ENCODE measurements at places on chromosomes 1 and 21.
A peak's percentile ranks its signal among the peaks of the same experiment; 100 is the strongest.

DNA sequence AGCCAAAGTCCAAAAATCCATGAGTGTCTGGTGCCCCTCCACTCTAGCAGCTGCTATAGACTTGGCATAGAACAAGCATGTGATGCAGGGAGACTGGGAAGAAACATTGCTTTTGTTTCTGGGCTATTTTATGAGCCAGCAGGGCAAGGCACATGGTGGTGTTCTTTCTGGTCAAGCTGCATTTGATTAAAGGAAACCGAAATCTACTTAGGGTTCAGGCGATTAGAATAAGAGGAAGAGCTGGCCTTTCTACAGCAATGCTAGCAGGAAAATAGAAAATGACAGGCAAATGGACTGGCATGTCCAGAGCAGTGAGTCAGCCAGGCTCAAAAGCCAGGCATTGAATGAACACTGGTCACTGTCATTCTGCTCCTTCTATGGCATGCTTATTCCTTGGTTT lies 28.5 kb upstream of the ARHGAP29 start:
- DNase-seq, result no peak

GRCh38 chr1:184755226-184756065 lies 788 bp upstream of the EDEM3 start:
- DNase-seq, result peak; percentile 27

- no peak for DNase-seq
Measured at GRCh38 chr1:18322368-18323032, 158.2 kb upstream of the KLHDC7A start.

GRCh38 chr1:218846181-218846580 lies 327.5 kb upstream of the LYPLAL1 start:
- DNase-seq, result no peak

DNA sequence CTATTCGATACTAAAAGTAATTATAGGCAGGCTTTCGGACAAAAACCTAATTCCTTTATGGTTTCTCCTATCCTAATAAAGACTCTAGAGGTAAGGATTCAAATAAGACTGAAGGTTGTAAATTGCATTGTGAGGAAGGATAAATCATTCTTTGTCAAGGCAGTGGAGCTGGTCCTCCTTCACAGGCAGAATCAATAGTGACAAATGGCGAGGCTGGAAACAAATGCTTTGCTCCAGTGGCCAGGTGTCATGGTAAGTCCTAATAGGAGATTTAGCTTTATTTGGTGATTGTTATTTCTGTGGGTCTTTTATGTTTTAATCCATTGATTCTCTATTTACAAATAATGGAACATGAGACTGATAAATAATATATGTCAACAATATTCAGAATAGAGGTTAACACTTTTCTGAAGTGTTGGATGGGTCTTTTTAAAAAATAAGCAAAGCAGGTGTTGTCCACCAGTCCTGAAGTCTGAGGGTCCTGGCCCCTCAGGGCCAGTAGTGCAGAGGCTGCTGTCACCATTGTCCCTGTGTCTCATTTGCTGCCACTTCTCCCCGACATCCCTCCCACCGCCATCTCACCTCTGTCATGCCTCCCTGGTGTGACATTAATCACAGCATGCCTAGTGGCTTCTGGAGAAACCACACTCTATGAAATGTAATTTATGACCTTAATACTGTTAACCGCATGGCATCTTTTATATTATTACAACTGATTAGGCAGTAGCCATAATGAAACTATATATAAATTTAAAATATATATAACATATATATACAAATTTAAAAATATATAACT lies 120.9 kb upstream of the MAGI3 start:
- no peak for DNase-seq

- DNase-seq, result no peak
Measured at GRCh38 chr1:158719664-158720063, 856 bp downstream of the OR6K3 start.

DNA sequence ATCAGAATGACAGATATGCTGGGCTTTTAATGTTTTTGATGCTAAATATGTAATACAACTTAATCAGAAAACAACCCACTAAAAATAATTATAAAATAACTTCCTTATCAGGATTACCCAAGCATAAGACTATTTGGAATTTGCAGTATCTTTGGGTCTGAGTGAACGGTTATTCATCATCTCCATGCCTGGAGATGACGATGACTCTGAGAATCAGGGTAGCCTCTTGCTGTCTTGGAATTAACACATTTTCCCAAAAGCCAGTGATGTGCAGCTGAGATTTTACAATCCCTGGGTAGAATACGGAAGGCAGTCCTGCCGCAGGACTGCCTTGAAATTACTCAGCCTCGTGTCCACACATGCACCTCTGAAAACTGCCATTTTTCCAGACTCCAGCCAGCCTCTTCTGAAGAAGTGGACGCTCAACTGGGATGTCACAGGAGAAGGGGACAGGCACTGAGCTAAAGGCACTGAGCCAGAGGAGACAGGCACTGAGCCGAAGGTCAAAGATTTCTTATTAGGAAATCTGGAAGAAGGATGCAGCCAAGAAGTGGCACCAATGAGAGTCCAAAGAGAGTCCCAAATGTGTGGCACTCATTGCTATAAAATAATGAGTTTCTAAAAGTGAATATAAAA lies 85.5 kb downstream of the PGBD5 start:
- DNase-seq, result no peak

DNA sequence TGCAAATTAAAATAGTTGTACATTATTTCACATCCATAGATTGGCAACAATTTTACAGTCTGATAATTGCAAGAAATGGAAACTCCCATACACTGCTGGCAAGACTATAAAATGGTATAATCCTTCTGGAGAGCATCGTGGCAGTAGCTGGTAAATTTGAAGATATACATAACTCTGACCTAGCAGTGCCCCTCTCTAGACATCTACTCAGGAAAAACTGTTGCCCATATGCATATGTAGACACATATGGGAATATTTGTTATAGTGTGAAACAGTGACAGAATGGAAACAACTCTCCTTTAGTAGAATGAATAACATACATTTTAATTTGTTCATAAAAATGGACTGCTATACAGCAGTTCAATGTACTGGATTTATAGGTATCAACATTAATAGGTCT lies 177.2 kb downstream of the PHTF1 start:
- DNase-seq, result no peak

DNA sequence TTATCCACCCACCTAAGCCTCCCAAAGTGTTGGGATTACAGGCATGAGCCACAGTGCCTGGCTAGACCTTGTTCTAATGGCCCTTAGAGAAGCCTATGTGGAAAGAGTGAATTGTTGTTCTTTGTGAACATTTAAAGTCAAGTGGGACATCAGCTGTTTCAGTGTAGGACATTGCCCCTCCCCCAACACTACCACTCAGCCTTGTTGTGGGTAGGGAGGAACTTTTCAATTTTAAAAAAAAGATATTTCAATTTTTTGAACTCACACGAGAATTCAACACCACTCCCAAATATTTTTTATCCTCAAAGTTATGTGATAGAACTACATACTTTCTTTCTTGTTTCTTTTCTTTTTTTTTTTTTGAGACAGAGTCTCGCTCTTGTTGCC lies 36.7 kb upstream of the TMEM222 start:
- no peak for DNase-seq

DNA sequence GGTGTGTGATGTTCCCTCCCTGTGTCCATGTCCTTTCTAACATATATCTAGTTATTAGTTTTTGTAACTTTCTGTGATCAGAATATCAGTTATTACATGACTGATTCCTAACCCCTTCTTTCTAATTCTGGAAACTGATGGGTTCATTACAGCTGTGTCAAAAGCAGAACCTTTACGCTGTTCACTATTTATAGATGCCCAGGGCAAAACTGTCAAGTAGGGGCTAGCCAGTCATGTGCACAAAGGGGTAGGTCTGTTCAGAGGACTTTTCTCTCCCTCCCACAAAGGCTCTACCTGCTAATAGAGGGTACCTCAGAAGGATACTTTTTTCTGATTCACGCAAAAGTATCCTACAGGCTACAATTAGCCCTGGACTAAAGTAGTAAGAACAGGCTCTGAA lies 79.2 kb downstream of the NRDC start:
- DNase-seq, result no peak

DNA sequence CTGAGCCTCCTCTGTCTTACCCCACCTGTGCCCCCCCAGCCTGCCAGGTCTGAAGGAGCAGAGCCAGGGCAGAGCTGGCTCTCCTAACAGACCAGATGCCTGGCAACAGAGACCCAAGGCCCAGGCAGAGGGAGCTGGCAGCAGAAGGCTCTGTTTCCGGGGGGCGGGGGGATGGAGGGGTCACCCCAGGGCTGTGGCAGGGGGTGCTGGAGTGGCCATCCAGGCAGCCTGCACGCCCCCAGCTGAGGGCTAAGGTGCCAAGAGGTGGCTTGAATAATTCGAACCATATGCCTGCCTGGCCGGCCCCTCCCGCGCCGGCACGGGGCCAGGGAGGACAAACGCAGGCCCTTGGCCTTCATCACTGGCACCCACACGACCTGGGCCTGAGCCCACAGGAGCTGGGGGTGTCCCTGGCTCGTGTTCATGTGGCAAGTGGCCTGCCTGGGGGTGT lies 16.0 kb upstream of the PLEKHG5 start:
- DNase-seq, result no peak

- DNase-seq, result no peak
Measured at GRCh38 chr1:23979387-23979880, 693 bp downstream of the SRSF10 start.

- peak; percentile 11 for DNase-seq
Measured at GRCh38 chr1:192609110-192610079, 26.6 kb upstream of the RGS13 start.

DNA sequence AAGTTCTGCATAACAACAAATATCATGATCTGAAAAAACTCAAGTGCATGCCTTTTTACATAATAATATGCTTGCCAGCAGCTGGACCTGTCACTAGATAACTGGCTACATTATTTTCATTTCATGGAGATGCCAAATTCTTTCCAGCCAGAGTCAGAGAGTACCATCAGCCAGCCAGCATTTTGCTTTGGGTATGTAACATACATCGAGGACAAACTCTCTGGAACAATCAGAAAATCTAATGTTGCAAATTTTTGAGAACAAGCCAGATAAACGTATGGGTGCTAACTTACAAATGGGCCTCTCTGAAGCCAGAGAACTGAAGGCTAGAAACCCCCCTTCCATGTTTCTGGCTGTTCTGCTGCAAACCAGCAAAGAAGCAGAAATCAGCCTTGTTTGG lies 76.3 kb upstream of the BACE2 start:
- DNase-seq, result no peak

- DNase-seq, result no peak
Measured at GRCh38 chr1:179976970-179977651, 22.5 kb downstream of the CEP350 start.

GRCh38 chr1:151710187-151710840 lies 6.3 kb downstream of the CELF3 start:
- DNase-seq, result no peak

DNA sequence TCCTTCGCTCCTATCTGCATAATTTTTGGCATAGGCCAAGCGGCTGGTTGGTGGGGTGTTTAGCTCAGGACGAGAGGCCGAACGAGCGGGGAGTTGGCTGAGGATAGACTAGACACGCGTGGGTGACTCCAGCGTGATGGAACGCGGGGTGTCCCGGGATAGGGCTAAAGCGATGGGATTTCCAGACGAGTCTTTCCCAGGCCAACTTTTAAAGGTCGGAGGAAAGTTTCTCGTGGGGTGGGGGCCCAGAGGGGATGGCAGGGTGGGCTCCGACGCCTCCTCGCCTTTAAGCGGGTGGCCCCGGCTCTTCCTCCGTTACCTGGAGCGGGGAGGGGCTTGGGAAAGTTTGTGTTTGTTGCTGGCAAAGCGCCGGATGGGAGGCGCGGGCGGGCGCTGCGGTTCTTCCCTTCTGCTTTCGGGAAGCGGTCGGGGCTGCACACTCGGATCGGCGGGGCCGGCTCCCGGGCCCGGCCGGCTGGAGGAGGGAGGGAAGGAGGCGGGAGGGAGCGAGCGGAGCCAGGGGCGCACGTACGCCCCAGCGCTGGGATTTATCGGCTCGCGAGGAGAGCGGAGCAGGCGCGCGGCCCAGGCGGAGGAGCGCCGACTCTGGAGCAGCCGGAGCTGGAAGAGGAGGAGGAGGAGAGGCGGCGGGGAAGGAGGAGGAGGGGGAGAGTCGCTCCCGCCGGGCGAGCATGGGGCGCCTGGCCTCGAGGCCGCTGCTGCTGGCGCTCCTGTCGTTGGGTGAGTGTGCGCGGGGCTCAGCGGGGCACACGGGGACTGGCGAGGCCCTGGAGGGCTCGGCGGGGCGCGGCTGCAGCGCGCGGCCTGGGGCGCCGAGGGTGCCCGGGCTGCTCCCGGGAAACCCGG lies at the start of gene PTGFRN:
Gene PTGFRN (plus strand): TSS at position 405 of the 867 bp plus-strand sequence. CDS start 288 bp downstream, at position 693.
- no peak for DNase-seq

- DNase-seq, result no peak
Measured at GRCh38 chr1:218164930-218165700, 120.0 kb upstream of the RRP15 start.

GRCh38 chr1:78520216-78520615 lies 29.4 kb downstream of the PTGFR start:
- DNase-seq, result no peak

- DNase-seq, result no peak
Measured at GRCh38 chr1:216778737-216779136, 55.5 kb upstream of the ESRRG start.

DNA sequence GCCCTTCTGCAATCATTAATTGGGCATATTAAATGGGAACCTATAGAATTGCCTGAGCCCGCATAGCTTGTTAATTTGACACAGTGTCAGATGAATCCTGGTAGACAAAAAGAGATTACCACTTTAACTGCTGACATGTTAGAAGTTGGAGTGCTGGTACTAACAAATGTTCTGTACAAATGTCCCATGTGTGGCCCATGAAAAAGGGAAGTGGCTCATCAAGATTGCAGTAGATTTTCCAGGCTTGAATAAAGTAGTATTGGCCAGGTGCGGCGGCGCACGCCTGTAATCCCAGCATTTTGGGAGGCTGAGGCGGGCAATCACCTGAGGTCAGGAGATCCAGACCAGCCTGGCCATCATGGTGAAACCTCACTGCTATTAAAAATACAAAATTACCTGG lies 45.6 kb downstream of the GNPAT start:
- no peak for DNase-seq

DNA sequence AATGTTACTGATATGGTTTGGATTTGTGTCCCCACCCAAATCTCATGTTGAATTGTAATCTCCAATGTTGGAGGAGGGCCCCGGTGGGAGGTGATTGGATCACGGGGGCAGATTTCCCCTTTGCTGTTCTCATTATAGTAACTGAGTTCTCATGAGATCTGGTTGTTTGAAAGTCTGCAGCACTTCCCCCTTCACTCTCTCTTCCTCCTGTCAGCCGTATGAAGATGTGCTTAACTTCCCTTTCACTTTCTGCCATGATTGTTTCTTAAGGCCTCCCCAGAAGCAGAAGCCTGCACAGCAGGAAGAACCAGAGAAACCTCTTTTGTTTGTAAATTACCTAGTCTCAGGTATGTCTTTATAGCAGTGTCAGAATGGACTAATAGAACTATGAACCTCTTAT lies 28.4 kb downstream of the TRIM33 start:
- peak; percentile 69 for DNase-seq

GRCh38 chr1:226604560-226605317 lies 56.2 kb downstream of the STUM start:
- DNase-seq, result no peak

- DNase-seq, result no peak
Measured at GRCh38 chr1:204878621-204879234, 8.1 kb downstream of the NFASC start.

DNA sequence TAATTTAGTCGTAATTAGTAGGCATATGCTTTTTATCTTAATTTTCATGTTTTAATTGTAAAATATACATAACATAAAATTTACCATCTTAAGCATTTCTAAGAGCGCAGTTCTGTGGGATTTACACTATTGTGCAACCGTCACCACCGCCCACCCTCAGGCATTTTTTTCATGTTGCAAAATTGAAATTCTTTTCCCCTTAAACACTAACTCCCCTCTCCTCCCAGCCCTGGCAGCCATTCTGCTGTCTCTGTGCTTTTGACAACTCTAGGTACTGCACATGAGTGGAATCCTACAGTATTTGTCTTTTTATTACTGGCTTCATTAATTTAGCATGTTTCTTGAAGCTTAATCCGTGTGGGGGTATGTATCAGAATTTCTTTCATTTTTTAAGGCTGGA lies 7.8 kb downstream of the PIK3CD start:
- DNase-seq, result no peak

Measured in GF-D8 (cell line).